Neuronal stem cell (in vitro differentiated cells): ENCODE measurements at places on chromosomes 12 and 14.
A peak's percentile ranks its signal among the peaks of the same experiment; 100 is the strongest.

GRCh38 chr12:54890339-54890738 lies 36.0 kb downstream of the MUCL1 start:
- H3K36me3 ChIP-seq, result no peaks in the 10 kb centered on the region
- no peak overlapping the region for H3K27ac ChIP-seq
- no peak for DNase-seq
- no peak overlapping the region for H3K4me3 ChIP-seq

DNA sequence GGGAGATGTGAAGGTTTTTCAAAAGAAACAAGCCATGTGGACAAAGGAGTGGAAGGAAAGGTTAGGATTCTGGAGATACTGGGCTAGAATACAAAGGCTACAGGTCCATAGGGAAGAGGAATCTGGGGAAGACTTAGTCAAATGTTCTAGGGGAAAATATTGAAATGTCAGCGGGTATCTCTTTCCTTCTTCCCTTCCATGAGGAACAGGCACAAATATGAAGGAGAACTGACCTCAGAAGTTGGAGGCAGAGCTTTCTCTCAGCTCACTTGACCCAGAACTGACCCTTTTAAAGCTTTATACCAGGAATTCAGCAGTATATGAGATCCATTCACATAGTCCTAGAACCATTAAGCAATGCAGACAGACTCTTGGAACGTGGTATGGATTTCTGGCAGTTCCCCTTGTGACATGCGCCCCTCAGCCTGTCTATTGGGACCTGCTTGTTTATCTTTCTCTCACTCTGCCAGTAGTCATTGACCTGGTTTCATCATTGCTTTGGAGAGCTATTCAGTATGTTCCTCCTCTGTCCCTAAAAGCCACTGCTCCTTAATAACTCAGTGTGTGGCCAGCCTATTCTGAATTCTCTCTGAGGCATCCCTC lies 43.0 kb upstream of the GSG1 start:
- H3K27me3 ChIP-seq, result no peaks in the 10 kb centered on the region
- H3K36me3 ChIP-seq, result no peaks in the 10 kb centered on the region
- no peaks in the 10 kb centered on the region for H3K4me1 ChIP-seq
- H3K4me3 ChIP-seq, result no peak overlapping the region
- no peak overlapping the region for H3K27ac ChIP-seq

DNA sequence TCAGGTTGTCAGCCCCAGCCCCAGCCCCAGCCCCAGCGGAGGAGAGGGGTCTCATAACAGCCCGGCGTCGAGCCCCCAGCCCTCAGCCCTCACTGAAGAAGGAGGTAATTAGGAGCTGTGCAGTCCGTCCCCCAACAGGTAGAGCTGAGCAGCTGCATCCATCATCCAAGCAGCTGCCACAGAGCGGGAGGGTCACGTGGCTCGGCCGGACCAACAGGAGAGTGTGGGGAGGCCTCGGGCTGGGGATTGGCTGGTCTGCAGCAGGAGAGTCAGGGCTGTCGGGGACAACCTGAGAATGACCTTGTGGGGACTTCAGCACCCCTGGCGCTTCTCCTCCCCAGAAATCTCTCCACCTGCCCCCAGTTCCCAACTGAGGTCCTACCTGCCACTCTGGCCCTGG lies 29.6 kb downstream of the SMUG1 start:
- H3K27me3 ChIP-seq, result no peaks in the 10 kb centered on the region
- H3K4me1 ChIP-seq, result peaks cover 5% of the 10 kb centered on the region
- no peaks in the 10 kb centered on the region for H3K36me3 ChIP-seq
- no peak overlapping the region for H3K27ac ChIP-seq
- no peak overlapping the region for H3K4me3 ChIP-seq

GRCh38 chr12:121072147-121072546 lies 33.1 kb upstream of the OASL start:
- H3K27me3 ChIP-seq, result no peaks in the 10 kb centered on the region
- no peaks in the 10 kb centered on the region for H3K36me3 ChIP-seq
- no peaks in the 10 kb centered on the region for H3K4me1 ChIP-seq
- H3K27ac ChIP-seq, result no peak overlapping the region
- H3K4me3 ChIP-seq, result no peak overlapping the region

DNA sequence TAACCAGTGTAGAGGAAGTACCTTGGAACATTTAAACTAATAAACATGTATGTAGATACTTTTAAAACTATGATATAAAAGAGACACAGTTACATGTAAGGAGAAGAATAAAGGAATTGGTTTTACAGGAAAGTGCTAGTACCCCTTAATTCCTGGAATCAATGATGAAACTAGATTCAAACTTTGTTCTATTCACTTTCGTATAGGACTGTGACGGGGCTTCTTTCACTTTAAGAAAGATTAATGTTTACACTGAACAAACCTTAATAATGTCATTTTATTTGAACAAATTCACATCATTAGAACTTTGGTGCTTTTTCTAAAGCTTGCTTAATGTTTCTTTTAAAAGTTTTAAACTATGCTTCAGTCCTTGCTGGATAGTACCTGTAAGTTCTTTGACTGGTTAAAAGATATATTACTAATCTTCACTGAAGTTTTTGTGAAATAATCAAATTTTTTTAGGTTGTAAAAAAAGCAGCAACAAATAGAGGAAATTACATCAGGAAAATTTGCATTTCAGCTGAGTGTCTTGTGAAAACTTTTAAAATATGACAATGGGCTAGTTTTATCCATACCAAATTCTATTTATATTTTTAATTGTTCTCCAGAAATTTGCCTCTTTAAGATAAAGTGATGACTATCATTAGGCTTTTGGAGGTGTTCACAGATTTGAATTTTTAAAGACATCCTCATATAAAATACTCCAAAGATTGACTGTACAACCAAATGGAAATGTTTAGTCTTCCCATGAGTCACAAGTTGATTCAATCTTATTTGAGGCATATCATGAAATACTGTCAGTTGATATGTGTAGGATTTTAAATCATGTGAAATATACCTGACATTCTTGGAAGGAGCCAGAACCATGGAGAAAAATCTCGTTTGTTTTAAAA lies 36.2 kb downstream of the PAPOLA start:
- no peak overlapping the region for H3K4me3 ChIP-seq
- DNase-seq, result no peak
- no peaks in the 10 kb centered on the region for H3K27me3 ChIP-seq
- no peak overlapping the region for H3K27ac ChIP-seq

DNA sequence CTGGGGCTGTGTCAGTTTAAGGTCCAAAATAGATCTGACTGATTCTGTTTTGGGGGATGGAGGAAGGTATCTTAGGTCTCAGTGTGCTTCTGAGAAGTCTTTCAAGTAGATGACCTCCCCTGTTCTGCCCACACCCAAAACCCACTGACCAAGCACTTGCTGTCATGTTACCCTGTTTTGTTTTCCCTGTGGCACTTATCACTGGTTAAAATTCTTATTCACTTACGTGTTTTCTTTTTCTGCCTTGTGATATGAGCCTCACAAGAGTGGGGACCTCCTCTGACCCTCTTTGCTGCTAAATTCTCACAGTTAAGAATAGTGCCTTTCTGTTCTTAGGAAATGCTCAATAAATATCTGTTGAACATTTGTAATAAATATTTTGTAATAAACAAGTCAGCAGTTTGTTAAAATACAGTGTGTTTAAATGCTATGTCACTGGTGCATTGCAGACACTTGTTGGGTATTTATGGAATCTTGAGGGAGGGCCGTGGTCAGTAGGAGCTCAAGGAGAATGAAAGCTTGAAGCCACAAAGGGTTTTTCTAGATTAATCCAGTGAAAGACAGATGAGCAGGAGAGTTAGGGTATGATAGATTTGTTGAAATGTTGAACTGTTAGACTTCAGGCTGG lies 20.9 kb downstream of the PLEKHA5 start:
- H3K27ac ChIP-seq, result no peak overlapping the region
- H3K36me3 ChIP-seq, result peaks cover 6% of the 10 kb centered on the region
- H3K4me3 ChIP-seq, result no peak overlapping the region
- no peak for DNase-seq

DNA sequence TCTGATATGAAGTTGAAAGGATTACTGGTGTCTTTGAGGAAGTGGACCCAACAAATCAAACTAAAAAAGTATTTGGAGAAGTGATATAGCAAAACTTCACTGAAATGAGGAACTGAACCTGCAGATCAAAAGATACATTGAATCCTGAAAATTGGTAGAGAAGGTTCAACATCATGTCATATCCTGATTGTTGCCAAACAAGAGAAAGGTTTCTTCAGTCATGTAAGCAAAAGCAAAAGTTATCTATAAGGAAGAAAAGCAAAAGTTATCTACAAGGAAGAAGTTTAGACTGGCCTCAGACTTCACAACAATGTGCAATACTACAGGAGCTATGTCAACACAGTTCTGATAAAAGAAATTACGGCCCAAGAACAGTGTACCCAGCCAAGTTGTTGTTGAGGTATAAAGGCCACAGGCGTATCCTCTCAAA lies 142.7 kb downstream of the RAD51B start:
- H3K27ac ChIP-seq, result no peak overlapping the region
- no peaks in the 10 kb centered on the region for H3K27me3 ChIP-seq
- no peaks in the 10 kb centered on the region for H3K36me3 ChIP-seq
- no peak overlapping the region for H3K4me3 ChIP-seq
- H3K4me1 ChIP-seq, result no peaks in the 10 kb centered on the region
- no peak for DNase-seq

- H3K4me3 ChIP-seq, result no peak overlapping the region
- no peak for DNase-seq
- H3K27ac ChIP-seq, result no peak overlapping the region
- no peaks in the 10 kb centered on the region for H3K27me3 ChIP-seq
- no peaks in the 10 kb centered on the region for H3K36me3 ChIP-seq
These were observed 371.4 kb upstream of the TMTC1 start for GRCh38 chr12:30155001-30155730.

DNA sequence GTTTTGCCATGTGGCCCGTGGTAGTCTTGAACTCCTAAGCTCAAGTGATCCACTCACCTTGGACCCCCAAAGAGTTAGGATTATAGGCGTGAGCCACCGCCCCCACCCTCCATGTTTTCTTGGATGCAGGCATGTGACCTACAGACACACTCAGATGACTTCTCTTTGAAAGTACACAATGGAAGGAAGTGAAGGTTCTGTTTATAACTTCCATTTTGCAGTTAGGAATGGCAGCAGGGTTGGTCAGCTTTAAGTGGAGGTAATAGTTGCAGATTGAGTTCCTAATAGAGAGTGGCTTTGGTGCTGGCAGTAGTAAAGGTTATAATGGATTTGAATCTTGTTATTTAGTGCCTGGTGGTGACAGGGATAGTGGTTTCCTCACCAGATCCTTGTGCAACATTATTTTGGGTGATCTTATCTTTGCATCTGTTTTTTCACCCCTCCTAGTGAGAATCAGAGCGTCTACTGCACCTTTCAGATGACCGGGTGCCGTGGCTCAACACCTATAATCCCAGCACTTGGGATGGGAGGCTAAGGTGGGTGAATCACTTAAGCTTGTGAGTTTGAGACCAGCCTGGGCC lies 15.3 kb downstream of the LARP4 start:
- H3K36me3 ChIP-seq, result peaks cover 4% of the 10 kb centered on the region
- no peak overlapping the region for H3K27ac ChIP-seq
- H3K4me1 ChIP-seq, result no peaks in the 10 kb centered on the region
- DNase-seq, result no peak
- no peak overlapping the region for H3K4me3 ChIP-seq
- no peaks in the 10 kb centered on the region for H3K27me3 ChIP-seq

- peaks cover 26% of the 10 kb centered on the region for H3K4me1 ChIP-seq
- no peaks in the 10 kb centered on the region for H3K27me3 ChIP-seq
- peak overlapping the region; percentile 98 for H3K27ac ChIP-seq
- DNase-seq, result no peak
These were observed 1.0 kb upstream of the PTMS start for GRCh38 chr12:6765048-6765633.

DNA sequence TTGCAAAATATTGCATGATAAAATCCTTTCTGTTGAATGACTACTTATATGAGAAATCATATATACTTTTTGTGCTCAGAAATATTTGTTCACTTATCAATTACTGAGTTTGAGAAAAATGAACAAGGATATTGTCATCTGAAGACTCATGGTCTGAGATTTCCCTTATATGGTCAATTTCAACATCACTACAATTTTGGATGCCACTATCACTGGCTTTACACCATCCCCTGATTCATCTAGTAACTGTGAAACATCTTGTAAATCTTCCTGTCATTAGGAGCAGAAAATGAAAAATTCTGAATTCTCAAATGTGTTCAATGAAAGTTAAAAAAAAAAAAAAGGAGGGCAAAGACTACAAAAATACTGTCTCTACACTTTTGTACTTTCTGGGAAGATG lies 21.8 kb upstream of the GXYLT1 start:
- no peak overlapping the region for H3K27ac ChIP-seq
- no peaks in the 10 kb centered on the region for H3K27me3 ChIP-seq
- H3K4me3 ChIP-seq, result no peak overlapping the region
- peaks cover 9% of the 10 kb centered on the region for H3K36me3 ChIP-seq
- no peak for DNase-seq
- H3K4me1 ChIP-seq, result no peaks in the 10 kb centered on the region

DNA sequence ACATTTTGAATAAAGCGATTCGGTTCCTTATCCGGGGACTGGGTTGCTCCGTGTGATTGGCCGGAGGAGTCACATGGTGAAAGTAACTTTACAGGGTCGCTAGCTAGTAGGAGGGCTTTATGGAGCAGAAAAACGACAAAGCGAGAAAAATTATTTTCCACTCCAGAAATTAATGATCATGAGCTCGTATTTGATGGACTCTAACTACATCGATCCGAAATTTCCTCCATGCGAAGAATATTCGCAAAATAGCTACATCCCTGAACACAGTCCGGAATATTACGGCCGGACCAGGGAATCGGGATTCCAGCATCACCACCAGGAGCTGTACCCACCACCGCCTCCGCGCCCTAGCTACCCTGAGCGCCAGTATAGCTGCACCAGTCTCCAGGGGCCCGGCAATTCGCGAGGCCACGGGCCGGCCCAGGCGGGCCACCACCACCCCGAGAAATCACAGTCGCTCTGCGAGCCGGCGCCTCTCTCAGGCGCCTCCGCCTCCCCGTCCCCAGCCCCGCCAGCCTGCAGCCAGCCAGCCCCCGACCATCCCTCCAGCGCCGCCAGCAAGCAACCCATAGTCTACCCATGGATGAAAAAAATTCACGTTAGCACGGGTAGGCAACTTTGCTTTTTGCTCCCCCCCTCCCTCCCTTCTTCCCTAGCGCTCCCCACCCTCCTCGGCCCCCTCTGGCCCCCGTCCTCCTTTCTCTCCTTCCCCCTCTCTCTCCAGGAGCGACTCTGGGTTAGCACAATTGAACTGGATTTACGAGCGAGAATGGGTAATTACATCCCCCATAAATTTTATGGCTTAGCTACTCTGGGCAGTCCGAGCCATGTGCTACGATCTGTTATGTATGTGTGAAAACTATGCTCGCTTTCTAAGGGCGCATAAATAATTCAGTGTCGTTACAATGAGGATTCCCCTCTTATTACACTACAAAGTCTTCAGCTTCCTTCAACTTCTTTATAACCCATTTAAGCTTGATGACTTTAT lies at the start of gene HOXC4:
Gene HOXC4 (plus strand): TSS at position 85 of the 991 bp plus-strand sequence. CDS start 88 bp downstream, at position 173.
- H3K4me3 ChIP-seq, result peak within 1 kb of the TSS; percentile 34
- no peak for DNase-seq
- H3K36me3 ChIP-seq, result no peaks in the 10 kb centered on the region
- no peak within 1 kb of the TSS for H3K27ac ChIP-seq
- H3K27me3 ChIP-seq, result peaks cover 51% of the 10 kb centered on the region

GRCh38 chr12:59086126-59086525 lies 165.8 kb upstream of the LRIG3 start:
- H3K4me1 ChIP-seq, result peaks cover 7% of the 10 kb centered on the region
- no peak for DNase-seq
- H3K27ac ChIP-seq, result no peak overlapping the region
- no peaks in the 10 kb centered on the region for H3K36me3 ChIP-seq

- H3K27me3 ChIP-seq, result no peaks in the 10 kb centered on the region
- H3K4me1 ChIP-seq, result no peaks in the 10 kb centered on the region
- no peak for DNase-seq
- H3K36me3 ChIP-seq, result no peaks in the 10 kb centered on the region
- no peak overlapping the region for H3K4me3 ChIP-seq
- H3K27ac ChIP-seq, result no peak overlapping the region
These were observed 75.9 kb upstream of the ATF7IP start for GRCh38 chr12:14289601-14290000.
